ENCODE measurements at places on chromosomes 3 and 15.

GRCh38 chr3:1197051-1197450 is 104.2 kb downstream of the CNTN6 start:
- no peak for DNase-seq

- DNase-seq, result no peak
Observed at GRCh38 chr3:4107430-4107829, 195.7 kb upstream of the SETMAR start.

DNA sequence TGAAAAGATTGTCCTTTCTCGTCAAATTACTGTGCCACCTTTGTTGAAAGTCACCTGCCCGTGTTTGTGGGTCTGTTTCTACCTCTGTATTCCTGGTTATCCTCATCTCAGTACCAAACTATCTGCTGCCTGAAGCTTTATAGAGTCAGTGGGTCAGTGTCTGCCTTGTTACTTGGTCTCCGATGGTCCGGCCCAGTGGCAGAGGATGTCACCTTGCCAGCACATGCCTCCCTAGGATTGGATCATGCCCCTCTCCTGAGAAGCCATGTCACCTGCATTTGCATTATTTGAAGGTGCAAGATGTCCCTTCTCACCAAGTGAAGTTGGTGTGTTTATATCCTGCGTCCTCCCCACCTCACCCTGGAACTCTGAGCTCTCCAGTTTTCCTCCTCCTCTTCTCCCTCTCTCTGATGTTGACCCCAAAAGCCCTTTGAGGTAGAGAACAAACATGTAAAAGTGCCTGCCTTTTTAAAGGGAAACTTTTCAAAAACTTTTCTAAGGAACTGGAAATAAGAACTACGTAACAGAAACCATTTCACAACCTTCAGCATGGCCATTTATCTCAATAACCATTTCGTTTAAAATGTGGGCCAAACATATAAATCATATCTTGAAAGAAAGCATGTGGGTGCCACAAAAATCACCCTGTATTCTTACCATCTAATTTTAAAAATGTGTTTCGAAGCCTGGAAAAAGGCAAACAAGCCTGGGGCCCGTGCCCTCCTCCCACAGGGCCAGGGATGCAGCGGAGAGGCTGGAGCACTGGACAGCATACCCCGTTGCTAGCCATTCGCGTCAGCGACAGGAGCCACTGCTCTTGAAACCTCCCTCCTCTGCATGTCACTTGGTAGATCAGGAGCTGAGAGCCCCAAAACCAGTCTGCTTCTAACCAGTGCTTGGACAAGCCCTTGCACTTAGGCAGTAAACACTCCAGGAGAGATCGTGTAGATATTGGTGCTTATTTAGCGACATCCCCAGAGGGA is 102.1 kb downstream of the VGLL4 start:
- DNase-seq, result no peak

- peak; percentile 3 for DNase-seq
Observed at GRCh38 chr3:178618896-178619295, 82.7 kb downstream of the KCNMB2 start.

DNA sequence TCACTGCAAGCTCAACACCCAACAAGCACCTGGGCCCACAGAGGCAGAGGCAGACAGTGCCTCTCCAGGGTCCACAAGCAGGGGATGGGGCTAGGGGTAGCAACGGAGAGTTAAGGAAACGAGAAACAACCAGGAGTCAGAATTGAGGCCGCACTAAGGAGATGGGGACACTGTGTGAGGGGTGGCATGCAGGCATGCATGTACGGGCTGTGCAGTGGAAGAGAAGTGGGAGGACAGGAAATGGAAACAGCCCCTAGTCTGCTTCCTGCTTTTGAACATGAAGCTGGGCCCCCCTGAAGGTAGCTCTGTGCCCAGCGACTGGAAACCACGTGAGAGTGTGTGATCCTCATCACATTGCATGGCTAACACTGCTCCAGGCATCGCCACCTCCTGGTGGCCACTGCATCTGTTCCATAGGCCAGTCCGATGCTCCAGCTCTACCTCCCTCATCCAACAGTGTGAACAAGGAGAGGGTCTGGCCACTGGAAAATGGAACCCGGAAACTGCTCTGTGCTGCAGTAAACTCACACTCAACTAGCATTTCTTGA is 44.0 kb downstream of the XXYLT1 start:
- DNase-seq, result no peak

- DNase-seq, result peak; percentile 62
Observed at GRCh38 chr3:151395806-151396205, 11.3 kb upstream of the P2RY12 start.

GRCh38 chr15:62051166-62051565 is 9.1 kb downstream of the VPS13C start:
- no peak for DNase-seq

- peak; percentile 97 for DNase-seq
Observed at GRCh38 chr3:102006812-102007485, 157.6 kb downstream of the NFKBIZ start.

DNA sequence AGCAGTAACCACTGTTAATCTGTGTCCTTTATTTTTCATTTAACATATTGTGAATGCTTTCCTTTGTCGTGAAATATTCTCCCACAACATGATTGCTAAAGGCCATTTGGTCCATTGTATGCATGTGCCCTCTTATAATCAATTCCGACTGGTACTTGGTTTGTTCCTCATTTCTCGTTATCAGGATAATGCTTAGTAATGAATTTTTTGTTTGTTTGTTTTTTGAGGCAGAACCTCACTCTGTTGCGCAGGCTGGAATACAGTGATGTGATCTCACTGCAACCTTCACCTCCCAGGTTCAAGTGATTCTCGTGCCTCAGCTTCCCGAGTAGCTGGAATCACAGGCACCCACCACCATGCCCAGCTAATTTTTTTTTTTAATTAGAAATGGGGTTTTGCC is 22.0 kb downstream of the SPATA12 start:
- DNase-seq, result no peak

GRCh38 chr3:60752809-60753208 is 498.4 kb downstream of the FHIT start:
- no peak for DNase-seq

- DNase-seq, result peak; percentile 53
Observed at GRCh38 chr3:186614597-186615483, 2.0 kb downstream of the AHSG start.

DNA sequence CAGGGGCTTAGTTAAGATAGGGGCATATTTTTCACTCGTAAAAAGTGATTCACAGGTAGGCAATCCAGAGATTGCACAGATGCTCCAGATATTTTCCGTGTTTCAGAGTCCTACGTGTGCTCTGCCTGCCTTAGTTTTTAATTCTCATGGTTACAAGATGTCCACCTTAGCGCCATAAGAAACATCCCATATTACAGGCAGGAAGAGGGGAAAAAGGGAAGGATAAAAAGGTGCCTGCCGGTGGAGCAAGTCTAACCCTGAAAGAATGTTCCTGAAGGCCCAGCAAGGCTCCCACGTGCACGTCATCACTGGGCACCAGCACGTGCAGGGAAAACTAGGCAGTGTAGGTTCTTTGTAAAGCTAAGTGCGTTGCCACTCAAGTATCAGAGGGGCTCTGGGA is 10.1 kb upstream of the MOBP start:
- DNase-seq, result no peak

- DNase-seq, result peak; percentile 56
Observed at GRCh38 chr3:188584958-188585689, 431.2 kb downstream of the LPP start.

DNA sequence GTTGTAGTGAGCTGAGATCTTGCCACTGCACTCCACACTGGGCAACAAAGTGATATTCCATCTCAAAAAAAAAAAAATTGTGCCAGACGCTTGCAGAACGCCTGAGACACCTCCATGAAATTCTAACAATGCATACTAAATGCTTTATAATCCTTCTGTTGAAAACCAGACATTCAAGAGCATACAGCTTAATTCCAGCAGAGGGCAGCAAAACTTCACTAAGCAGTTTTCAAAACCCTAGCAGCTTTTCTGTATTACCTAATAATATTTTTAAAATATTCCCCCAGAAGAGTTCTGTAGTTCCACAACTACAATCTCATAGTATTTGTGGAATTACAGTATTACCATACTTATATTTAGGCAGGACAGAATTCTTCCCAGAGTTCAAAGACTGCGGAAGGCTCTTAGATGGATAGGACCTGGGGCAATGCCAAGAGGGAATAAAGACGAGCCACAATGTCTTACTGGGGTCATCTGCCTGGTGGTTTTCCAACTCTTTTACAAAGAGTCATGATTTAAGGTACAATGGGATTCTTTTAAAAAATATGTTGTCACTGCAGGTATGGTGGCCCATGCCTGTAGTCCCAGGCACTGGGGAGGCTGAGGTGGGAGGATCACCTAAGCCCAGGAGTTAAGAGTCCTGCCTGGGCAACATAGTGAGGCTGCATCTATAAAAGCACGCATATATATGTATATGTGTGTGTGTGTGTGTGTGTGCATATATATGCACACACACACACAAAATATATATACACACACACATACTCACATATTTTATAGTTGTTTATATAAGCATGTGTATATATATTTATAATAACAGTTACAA is 19.6 kb upstream of the TASOR start:
- DNase-seq, result peak; percentile 61

- DNase-seq, result no peak
Observed at GRCh38 chr15:87981969-87982368, 274.6 kb downstream of the NTRK3 start.

DNA sequence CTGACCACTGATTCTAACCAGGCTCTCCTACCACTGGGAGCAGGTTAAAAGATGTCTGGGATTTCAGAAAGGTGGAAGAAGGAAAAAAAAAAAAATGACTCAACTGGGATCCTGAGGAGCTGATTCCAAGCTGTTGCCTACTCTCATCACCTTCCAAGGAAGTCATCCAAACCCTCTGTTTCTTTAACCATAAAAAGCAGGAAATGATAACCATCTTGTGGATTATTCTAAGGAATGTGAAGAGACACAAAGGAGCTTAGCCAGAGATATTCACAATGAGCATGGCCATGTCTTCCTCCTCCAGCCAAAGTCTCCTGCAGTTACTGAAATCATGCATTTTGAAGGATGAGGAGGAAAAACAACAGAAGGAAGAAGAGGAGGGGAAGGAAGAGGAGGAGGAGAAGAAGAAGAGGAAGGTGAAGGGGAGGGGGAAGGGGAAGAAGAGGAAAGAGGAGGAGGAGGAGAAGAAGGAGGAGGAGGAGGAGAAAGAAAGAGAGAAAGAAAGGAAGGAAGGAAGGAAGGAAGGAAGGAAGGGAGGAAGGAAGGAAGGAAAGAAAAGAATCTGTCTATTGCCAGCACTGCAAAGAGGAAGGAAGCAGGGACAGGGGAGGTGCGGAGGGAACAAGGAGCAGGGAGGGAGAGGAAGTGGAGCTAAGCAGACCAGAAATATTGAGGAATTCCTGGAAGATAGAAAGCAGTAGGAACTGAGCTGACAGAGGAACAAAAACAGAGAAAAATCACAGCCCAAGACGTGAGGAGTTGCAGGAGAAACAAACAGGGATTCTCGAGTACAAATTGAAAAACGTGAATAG is 229.2 kb downstream of the UACA start:
- no peak for DNase-seq

GRCh38 chr15:39321977-39322376 is 258.9 kb upstream of the THBS1 start:
- DNase-seq, result no peak

DNA sequence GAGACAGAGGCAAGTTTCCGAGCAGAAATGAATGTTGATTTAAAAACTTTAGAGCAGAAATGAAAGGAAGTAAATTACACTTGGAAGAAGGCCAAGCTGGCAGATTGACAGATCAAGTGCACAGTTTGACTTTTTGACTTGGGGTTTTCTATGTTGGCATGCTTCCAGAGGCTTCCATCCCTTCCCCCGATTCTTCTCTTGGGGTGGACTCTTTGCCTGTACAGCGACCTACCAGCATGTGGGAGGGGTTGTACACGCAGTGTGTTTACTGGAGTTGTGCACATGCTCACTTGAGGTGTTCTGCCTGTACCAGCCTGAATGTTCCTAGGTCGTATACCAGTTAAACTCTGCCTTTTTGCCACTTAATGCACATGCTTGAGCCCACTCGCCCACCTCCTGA is 701.5 kb upstream of the GBE1 start:
- DNase-seq, result no peak

- DNase-seq, result no peak
Observed at GRCh38 chr15:66921319-66921915, 144.0 kb upstream of the SMAD3 start.

- no peak for DNase-seq
Observed at GRCh38 chr3:34207806-34208205, 409.4 kb downstream of the PDCD6IP start.

DNA sequence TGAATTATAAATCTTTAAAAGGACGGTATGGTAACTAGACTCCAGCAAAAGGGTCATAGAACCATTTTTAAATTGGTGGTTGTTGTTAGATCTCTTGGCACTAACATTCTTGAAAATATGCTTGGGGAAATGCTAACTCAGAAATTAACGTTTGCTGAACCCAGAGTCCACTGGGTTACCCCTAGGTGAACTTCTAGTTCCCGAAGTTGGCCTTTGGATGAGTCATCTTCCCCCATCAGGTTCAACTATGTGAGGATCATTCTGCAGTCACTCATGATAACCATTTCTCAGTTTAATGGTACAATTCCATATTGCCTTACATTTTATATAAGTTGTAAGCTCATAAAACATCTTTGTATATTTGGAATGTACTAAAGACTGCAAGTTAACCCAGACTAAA is 204.7 kb downstream of the THSD4 start:
- DNase-seq, result no peak

DNA sequence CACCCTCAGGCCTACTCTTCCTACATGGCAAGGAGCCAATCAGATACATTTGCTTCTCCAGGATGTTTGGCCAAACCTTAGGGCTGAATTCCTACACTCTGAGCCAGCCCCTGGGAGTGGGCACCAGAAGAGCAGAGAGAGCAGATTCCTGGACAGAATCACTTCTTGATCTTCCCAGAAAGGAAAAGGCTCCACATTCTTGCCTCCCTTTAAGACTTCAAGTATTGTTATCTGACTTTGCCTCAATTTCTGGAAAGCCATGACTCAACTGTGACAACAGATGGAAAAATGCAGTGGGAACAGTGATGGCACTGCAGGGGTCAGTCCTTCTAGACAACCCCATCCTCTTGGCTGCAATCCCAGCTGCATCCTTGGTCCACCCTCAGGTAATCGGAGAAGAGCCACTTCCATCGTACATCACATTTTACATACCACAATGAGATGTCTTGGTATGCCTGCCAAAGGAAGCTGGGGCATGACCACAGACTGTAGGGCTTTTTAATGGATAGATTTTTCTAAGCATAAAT is 21.0 kb downstream of the SLCO2A1 start:
- peak; percentile 88 for DNase-seq

DNA sequence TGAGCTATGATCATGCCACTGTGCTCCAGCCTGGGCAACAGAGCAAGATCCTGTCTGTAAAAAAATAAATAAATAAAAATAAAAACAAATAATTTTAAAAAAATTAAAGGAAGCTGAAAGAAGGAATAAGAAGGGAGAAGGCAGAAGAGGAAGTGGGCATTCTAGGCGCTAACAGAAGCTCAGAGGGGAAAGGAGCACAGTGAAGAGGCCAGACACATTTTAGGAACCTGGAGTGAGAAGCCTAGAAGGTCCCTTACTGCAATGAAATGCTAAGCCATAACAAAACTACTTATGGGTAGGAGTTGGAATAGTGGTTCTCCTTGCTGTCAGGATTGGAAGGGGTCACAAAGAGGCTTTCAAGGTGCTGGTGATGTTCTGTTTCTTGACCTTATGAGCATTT is 64.0 kb downstream of the ITGB5 start:
- DNase-seq, result no peak

Measured in LHCN-M2 (cell line).